ENCODE measurements at places on chromosomes 7 and 10.

DNA sequence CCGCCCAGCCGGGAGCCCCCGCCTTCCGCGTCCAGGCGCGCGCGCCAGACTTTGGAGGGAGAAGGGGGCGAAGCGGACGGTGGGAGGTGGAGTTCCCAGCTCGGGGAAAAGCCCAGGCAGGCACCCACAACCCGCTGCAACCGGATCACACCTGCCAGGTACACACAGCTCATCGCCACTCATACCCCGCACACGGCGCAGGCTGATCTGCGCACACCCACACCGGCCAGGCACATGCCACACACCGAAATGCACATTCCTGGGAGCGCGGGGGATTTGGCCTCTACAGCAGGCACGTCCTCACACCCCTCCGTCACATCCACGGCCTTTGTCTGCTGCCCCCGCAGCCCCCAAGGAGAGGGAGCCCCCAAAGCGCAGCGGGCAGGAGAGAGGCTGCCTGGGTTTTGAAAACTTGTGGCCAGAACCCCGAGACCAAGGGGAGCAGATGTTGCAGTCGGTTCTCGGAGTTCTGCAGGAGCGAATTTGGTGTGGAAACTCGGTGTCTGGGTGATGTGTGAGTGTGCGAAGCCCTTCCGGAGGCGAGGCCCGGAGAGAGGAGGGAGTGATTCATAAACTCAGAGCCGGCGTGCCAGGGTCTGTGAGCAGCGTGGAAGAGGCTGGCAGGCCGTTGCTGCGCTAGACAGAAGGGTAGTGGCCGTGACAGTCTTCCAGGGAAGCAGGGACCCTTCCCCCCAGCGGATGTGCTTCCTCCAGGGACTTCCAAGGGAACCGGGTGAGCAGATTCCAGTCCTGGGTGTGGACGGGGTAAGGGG lies 734 bp downstream of the CHST3 start:
- peak; percentile 67 for DNase-seq

DNA sequence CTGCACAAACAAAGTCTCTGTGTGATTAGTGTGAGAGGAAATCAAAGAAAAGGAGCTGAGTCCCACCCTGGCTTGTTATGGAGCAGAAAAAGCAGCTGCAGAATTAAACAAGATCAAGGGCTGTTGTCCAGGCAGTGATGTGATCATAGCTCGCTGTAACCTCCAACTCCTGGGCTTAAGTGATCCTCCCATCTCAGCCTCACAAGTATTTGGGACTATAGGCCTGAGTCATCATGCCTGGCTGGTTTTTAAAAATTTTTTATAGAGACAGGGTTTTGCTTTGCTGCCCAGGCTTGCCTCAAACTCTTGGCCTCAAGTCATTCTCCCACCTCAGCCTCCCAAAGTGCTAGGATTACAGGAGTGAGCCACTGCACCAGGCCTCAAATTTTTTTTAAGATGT lies 88.9 kb downstream of the IPMK start:
- no peak for DNase-seq

- DNase-seq: no peak
These were observed 239.3 kb upstream of the GRB10 start for GRCh38 chr7:51021906-51022570.

DNA sequence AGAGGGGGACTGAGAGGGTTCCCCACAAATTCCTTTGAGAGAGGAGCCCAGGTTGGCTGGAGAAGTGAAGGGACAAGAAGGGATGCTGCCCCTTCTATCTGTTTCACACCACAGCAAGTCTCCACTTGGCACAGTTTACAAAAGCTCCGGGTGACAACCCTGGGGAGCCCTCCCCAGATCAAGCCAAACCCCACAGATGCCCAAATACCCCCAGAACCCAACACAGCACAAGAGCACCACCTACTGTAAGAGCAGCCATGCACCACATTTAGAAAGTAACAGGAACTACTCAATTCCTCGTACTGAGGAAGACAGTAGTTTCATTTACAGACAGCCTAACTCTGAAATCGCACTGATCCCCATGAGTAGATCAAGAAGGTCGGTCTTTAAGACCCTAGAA lies 67.8 kb upstream of the ATP6V0A4 start:
- DNase-seq: peak; percentile 39

GRCh38 chr10:79178614-79179163 lies 109.9 kb downstream of the ZMIZ1 start:
- DNase-seq: no peak

- DNase-seq: no peak
These were observed 9.6 kb downstream of the ETV1 start for GRCh38 chr7:13979671-13980435.

- DNase-seq: no peak
These were observed 245.5 kb downstream of the FOXP2 start for GRCh38 chr7:114660126-114660486.

DNA sequence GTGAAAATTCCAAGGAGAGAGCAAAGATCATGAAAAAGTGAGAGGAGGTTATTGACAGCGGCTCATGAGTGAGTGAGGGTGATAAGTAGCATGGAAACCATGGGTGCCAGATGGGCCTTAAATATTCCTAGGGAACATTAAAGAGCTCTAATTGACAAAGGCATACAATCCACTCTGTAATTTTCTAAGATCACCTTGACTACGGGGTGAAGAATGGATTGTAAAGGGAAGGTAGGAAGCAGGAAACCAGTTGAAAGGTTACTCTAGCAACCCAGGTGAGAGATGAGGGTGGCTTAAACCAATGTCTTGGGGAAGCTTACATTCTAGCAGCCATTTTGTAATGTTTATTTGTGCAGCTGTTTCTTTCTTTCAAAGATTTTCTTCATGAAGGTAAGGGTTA lies 75.7 kb downstream of the RSU1 start:
- DNase-seq: no peak

- DNase-seq: no peak
These were observed 49.4 kb downstream of the NOD1 start for GRCh38 chr7:30429156-30429530.

DNA sequence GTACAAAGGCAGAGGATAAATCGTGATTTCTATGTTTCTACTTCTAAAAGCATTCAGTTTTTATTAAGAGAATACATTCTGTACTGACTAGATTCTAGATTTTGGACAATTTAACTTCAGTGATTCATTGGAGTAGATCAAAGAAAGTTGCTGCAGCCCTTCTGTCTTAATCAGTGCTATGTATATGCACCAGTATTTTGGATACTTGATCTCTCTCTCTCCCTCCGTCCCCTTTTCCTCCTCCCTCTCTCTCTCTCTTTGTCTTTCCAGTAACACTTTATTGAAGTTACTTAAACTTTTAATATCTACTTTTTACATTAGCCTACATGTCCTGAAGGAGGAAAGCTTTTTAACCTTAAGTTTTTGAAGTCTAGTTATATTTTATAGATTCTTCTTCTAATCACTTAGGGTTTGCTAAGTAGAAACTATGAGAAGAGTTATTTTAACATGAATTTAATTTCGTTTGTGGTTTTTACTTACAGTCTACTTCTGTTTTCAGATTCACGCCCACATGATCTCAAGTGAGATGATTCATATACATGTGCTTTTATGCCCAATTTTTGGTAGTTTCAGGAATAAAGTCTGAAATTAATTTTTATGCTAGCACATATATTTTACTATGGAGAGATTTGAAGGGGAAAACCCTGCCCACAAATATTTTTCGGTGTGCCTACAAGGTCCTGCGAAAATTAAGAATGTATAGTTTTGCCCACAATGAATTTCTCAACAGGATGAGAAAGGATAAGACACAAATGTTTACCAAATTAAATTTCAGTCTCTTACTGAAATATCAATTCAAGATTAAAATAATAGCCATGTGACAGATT lies 9.1 kb downstream of the MDFIC start:
- DNase-seq: no peak

- no peak for DNase-seq
These were observed 118.9 kb downstream of the LRRC18 start for GRCh38 chr10:48820699-48821098.

DNA sequence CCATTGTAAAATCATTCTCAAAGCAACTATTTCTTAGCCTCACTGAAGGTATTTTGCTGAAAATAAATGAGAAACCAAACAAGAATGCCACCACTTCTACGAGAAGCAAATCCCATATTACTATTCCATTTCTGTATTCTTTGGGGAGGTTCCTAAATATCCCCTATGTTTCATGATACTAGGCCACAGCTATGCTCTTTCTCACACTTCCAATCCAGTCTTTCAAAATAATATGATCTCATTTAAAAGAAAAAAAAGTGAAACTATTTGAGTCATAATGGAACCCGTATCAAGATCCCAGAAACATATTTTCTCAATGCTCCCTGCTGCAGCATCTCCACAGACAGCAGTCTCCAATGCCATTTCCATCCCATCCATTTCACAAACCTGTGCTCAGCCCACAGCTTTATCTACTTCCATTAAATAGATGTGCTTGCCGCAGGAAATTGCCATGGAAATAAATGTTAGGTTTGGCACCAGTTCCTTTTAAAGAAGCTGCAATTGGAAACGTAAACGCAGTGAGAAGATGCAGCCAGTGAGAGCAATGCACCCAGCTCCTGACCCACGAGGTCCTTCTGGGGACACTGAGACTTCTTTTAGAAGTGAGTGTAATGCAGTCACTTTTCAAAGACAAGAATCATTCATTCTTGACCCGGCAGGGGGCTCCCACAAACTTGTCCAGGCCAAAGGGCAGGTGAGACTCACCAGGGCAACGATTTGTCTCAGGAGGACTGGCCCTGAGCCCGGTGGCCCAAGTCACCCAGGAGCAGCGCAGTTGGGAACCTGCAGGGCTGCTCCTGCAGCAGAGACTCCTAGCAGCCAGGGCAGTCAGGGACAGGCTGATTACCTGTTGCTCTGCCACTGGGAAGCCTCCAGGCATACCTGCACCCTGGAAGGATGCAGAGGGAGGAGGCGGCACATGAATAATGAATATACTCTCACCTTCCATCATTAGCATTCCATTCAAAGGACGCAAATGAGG lies 99.6 kb downstream of the C10orf90 start:
- DNase-seq: no peak

DNA sequence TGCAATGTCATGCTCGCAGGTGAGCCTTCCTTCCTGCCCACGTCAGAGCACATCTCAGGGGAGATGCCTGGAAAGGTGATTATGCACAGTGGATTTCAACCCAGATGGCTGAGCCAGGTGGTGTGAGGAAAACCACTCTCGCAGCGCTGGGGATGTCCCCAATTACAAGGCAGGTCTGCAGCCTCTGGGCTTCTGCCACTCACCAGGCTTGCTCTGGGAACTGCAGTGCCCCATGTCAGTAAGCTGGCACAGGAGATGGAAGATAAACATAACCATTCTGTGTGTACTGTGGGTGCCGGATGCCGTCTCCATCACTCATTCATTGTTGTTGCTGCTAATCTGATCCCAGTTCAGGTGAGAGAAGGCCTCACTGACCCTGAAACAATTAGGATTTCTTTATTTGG lies 222.9 kb upstream of the PITRM1 start:
- no peak for DNase-seq

GRCh38 chr10:95814011-95814727 lies 58.2 kb downstream of the ENTPD1 start:
- no peak for DNase-seq

DNA sequence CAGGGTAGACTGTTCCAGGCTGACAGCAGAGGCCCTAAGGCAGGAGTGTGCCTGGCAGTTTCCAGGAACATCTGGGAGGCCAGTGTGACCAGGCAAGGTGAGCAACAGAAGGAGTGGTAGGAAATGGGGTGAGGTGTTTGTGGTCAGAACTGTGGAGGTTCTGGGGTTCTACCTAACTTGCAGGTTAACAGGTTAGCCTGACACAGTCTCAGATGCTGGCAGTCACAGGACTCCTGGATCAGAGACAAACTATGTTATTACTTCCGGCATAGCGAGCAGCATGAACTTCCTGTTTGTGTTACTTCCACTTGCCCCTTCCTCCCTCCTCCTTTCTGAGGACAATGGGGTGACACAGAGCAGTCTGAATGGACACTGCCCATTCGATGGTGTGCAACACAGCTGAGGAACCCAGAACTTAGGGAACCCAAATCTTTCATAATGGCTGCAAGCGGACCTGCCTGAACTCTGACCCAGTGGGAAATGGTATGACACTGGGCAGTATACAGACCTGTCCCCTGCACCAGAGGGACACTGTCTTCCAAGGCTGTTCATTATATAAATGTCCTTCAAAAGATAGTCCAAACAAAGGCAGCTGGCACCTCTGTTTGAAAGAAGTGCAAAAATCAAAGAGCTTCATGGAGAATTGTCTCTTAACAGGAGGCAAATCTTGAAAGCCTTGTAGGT lies 3.9 kb upstream of the SAR1A start:
- no peak for DNase-seq

DNA sequence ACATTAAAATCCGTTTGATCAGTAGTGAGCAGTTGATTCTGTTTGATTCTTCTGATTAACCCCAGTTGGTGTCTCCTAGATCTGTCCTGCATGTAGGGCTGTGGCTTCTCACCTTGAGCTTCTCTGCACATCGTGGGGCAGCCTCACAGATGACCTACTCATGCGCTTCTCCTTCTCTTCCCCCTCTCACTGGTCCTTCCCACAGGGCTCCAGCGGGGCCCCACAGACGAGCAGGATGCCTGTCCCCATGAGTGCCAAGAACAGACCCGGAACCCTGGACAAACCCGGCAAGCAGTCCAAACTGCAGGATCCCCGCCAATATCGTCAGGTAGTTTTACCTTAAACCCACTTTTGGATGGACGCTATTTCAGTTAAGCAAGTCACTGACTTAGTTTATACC lies 178.9 kb downstream of the ARHGAP21 start:
- DNase-seq: no peak

DNA sequence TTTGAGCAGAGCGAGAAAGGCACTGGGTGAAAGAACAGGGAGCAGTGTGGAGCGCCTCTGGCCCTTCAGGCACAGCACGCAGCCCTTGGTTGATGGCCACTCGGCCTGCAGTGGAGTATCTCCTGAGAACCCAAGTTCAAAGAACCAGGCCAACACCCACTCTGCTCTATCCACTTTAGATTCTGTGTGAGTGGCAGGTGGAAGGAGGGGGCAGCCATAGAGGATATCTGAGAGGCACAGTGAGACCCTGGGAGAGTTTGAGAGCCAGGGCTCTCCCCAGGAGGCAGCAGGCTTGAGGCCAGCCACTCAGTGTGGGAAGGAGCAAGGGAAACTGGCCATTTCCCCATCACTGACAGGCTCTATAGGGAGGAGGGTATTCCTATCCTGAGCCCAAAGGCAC lies 52.5 kb upstream of the PTN start:
- DNase-seq: no peak

- no peak for DNase-seq
These were observed 4.2 kb downstream of the PCDH15 start for GRCh38 chr10:54796881-54797280.

GRCh38 chr7:151462306-151462779 lies 22.4 kb upstream of the CRYGN start:
- peak; percentile 18 for DNase-seq

GRCh38 chr7:12458520-12459131 lies 55.0 kb upstream of the VWDE start:
- DNase-seq: no peak

- DNase-seq: no peak
These were observed 472.8 kb upstream of the CELF2 start for GRCh38 chr10:10544890-10545289.

GRCh38 chr7:31991846-31992245 lies 78.4 kb downstream of the PDE1C start:
- DNase-seq: no peak

- DNase-seq: no peak
These were observed 4.4 kb upstream of the LUC7L2 start for GRCh38 chr7:139355320-139355719.

GRCh38 chr10:14601326-14601725 lies 173.4 kb downstream of the FAM107B start:
- DNase-seq: no peak

- no peak for DNase-seq
These were observed 11.1 kb downstream of the KCTD7 start for GRCh38 chr7:66639773-66640172.

- no peak for DNase-seq
These were observed 58.5 kb downstream of the PARD3 start for GRCh38 chr10:34756584-34756983.
